ENCODE measurements at places on chromosomes 6 and 20.

DNA sequence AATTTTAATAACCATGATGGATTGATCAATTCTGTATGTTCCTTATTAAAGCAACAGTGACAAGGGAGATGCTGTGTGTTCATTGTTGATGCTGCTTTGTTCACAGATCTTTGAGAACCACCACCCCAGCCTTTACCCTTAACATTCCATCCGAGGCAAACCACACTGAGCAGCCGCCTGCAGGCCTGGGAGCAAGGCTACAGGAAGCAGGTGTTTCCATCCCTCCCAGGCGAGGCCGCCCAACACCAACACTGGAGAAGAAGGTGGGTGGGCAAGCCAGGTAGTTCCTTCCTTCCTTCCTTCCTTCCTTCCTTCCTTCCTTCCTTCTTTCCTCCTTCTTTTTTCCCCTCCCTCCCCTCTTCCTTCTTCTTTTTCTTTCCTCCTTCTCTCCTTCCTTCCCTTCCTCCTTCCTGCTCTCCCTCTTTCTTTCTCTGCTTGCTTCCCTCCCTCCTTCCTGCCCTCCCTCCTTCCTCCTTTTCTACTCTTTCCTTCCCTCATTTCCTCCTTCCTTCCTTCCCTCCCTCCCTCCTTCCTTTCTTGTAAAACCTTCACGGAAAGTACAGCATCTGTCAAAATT is 13.7 kb downstream of the TTLL2 start:
- no peak for DNase-seq

DNA sequence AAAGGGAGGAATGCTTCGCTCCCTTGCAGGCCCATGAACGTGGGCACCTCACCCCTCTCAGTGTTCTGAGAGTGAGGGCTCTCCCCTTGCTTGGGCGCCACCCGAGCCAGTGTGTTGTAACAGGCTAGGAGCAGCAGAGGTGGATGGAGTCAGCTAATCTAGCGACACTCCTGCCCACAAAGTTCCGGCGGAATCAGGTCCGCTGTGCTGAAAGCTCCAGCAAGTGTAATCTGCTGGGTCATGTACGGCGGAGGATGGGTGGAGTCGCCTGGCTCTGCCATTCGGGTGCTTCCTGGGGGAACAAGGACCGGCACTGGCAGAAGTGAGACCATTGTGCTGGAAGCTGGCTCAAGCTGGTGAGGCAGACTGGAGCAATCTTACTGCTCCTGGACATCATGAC is 1310.1 kb downstream of the EPHA7 start:
- DNase-seq, result no peak

GRCh38 chr20:57707849-57708693 is 1.7 kb downstream of the PMEPA1 start:
- no peak for DNase-seq

- DNase-seq, result no peak
These were observed 29.2 kb upstream of the SMOC2 start for GRCh38 chr6:168411793-168412192.

- no peak for DNase-seq
These were observed at the start of gene FAXC for GRCh38 chr6:99349171-99350141. TSS of gene FAXC (minus strand) at chr6:99349674. CDS start at chr6:99349372, 302 bp downstream.

DNA sequence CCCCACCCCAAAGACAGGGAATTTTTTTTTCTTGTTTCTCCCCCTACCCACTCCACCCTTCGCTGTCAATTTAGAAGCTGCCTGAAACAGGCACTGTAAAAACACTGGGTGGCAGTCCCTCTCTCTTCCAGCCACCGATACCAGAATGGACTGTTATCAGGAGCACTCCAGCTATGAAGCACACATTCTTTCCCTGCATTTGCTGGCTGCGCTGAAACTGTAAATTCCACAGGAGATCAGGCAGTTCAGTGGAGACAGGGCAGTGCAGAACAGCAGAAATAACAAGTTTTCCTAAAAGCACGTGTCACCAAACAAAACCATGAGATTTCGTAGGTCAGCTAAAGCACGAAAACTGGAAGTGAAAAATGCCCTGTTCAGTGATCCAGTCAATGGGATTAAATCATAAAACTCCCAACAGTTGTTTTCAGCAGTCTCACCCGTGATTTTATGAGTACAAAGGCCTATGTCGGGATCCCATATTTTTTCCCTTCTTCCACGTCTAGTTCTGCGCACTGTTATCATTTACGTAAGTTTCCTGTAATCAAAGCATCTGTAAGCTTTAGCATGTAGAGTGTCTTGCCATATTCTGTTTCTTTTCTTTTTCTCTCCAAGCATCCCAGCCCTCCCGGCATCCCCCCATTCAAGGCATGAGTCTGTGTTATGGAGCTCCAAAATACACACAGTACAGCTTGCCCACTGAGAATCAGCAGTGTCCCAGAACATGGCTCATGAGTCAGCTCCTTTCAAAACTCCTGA is 359.9 kb upstream of the EPHA7 start:
- no peak for DNase-seq

DNA sequence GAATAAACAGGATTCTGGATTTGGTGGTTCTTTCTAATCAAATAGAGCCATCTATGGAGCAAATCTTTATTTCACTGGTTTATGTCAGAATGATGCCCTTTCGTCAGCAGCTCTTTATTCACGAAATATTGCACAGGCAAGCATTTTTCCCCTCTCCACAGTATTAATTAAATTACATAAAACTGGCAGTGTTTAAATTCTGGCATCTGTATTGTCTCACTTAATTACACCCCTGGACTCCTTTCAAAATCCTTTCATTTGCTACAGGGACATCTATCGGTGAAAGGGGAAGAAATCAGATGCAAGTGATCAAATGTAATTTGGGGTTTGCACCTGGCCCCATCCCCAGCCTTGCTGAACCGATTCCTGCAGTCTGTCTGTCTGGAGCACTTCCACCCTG is 801.9 kb downstream of the QKI start:
- DNase-seq, result no peak

GRCh38 chr6:167779129-167779992 is 47.4 kb upstream of the AFDN start:
- DNase-seq, result no peak

GRCh38 chr6:37239950-37240713 is 17.4 kb upstream of the TBC1D22B start:
- DNase-seq, result peak; percentile 48

GRCh38 chr6:88708197-88708744 is 255.1 kb downstream of the RNGTT start:
- no peak for DNase-seq

DNA sequence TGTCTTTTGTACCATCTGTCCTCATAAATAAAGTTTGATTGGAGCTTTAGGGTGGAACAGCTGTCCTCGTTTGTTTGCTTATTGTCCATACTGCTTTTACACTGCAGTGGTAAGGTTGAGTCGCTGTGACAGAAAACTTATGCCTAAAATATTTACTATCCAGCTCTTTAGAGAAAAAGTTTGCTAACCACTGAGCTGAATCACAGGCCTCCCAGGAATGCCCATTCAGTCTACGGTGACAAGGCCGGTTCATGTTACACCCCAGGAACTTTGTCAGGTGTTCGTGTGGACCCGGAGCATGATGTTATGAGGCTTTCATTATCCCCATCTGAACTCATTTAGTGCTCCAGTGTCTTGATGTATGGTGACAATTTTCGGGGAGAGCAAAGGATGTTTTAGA is 401.1 kb downstream of the SAMD5 start:
- no peak for DNase-seq

GRCh38 chr20:63089051-63089907 is 82.5 kb upstream of the BHLHE23 start:
- DNase-seq, result no peak

DNA sequence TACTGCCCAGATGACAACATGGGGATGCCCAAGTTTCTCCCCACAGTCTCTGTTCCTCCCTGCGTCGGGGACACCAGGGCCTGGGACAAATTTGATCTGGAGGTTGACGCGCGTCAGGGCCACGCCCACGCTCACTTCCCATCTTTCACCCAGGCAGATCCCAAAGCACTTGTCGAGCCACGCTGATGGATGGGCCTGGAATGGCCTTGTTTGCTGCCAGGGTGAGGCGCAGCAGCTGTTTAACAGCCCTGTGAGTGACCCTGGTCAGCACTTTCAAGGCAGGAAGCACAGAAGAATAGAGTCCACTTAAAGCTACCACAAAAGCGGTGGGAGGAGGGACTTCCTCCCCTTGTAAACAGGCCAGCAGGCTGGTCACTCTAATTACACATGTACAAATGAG is 324.7 kb upstream of the JARID2 start:
- DNase-seq, result no peak

GRCh38 chr20:22795871-22796270 is 211.5 kb upstream of the FOXA2 start:
- no peak for DNase-seq
